ENCODE measurements at places on chromosomes 13 and 19.

- no peak for DNase-seq
These were observed 106.0 kb downstream of the CACNA1A start for GRCh38 chr19:13400296-13400695.

GRCh38 chr19:3075605-3076431 is 13.5 kb upstream of the TLE5 start:
- peak; percentile 72 for DNase-seq

- no peak for DNase-seq
These were observed 29.7 kb downstream of the GPX4 start for GRCh38 chr19:1133471-1133929.

DNA sequence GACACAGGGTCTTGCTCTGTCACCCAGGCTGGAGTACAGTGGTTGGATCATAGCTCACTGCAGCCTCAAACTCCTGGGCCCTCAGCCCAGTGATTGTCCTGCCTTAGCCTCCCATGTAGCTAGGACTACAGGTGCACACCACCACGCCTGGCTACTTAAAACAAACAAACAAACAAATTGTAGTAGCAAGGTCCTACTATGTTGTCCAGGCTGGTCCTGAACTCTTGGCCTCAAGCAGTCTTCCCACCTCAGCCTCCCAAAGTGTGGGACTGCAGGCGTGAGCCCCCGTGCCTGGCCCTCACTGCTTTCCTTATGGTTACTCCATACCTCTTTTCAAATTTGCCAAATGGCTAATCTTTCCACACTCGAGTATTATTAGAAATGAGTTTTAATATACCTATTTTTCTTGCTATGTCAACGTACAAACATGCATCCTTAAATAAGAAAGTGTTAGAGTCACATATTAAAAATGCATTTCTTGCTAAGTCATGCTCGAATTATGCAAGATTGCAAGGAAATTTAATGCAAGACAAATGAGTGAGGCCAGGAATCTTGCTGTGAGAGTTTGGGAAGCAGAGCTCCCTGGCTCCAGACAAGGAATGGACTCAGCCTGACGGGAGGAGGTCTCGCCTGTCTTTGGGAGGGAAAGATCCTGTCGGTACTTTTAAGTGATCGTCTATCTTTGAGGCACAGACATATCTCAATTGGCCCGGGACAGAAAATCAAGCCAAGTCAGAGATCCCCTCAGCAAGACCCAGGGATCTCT is 39.4 kb downstream of the RFX2 start:
- no peak for DNase-seq

DNA sequence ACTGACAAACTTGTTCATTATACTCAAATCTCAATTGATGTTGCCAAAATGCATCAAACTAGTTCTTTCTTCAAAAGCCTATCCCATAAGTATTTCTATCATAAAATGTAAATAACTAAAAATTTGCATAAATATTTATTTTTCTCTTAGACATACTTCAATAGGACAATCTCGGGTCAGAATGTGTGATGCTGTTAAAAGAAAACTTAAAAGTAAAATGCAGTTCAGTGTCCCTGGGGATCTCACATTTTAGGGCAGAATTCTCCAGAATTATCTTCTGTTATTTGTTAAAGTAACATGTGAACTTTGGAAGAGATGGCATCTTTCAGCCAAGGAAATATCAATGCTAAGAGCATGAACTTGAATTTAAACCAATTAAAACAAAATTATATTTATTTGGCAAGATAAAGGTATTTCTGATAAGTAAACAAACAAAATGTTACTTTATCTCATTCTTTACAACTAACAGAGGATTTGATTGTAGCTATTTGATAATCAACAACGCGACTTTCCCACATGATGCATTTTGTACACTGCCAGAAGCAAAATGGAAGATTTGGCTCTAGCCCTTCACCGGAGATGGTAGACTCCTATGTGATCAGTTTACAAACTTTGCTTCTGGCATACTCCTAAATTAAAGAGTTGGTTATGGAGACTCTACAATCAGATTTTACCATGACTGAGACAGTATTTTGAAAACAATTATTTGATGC is 169.5 kb upstream of the EDNRB start:
- DNase-seq, result no peak

DNA sequence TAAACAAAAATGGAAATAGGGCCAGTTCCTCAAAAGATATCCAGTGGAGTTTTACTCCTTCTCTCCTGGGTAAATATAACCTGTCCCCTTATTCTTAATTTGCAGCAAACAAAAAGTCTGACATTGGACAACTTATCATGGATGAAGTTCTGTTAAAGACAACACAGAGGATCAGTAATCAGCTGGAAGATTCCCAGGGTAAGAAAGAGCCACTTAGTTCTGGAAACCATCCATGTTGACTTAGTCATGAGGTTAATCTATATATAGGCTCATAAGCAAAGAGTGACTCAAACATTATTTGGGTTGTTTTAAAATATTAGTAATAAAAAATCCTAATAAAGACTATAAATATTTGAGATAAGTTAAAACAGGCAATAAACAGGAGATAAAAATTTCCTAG is 40.5 kb upstream of the EBPL start:
- no peak for DNase-seq

DNA sequence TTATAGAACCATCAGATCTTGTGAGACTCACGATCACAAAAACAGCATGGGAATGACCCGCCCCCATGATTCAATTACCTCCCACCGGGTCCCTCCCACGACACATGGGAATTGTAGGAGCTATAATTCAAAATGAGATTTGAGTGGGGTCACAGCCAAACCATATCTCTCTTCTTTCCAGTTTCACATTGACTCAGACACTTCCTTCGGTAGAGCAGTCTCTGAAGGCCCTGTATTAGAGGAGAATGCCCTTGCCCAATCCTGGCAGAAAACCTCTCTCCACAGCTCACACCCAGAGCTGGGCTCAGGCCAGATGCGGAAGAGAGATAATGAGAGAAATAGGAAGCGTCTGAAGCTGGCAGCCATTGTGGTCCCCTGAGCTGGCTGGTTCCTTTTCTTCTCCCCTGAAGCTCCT is 72.4 kb upstream of the CLDN10 start:
- DNase-seq, result no peak

DNA sequence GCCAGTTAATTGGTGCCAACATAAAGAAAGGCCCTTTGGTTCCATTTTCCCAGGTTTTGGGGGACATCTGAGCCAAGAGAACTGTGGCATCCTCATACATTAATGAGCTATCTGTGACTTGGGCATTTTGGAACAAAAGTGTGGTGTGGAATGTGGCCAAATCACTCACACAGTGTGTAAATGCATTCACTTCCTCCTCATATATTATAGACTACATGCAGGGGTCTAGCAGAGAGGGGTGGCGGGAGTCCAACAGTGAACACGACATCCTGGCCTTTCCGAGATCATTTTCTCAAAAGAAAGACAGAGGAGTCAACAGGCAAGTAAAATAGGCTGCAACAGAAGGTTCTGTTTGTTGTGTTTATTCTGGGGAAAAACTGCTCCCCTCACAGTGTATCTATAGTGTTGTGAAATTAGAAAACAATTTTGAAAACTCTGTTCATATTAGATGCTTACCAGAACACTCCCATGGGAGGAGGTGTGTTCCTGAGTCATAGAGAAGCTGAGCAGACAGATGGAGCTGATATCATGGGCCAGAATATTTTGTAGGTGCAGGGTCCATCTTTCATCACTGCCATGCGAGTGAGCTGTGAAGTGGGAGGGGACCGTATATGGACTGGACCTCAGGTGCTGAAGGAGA is 36.9 kb downstream of the PABPC3 start:
- no peak for DNase-seq

GRCh38 chr13:24271231-24271600 is 38.2 kb upstream of the C1QTNF9 start:
- no peak for DNase-seq

GRCh38 chr13:104823071-104823470 is 1712.4 kb downstream of the EFNB2 start:
- no peak for DNase-seq

GRCh38 chr13:83220241-83220640 is 662.0 kb downstream of the SLITRK1 start:
- DNase-seq, result no peak

DNA sequence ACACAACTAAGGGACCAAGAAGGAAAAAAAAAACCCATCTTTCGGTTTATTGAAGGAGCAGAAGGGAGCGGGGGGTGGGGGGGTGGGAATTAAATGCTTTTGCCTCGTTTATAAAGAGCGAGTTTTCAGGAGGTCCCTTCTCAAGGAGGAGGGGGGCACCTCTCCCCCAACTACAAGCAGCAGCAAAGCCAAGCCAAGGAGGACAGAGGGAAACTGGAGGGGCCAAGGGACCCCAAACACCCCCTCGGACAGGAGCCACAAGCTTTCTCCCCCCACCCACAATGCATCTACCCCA is 2.4 kb downstream of the IRF2BP1 start:
- no peak for DNase-seq

GRCh38 chr13:27263438-27263837 is 7.2 kb upstream of the RASL11A start:
- no peak for DNase-seq

DNA sequence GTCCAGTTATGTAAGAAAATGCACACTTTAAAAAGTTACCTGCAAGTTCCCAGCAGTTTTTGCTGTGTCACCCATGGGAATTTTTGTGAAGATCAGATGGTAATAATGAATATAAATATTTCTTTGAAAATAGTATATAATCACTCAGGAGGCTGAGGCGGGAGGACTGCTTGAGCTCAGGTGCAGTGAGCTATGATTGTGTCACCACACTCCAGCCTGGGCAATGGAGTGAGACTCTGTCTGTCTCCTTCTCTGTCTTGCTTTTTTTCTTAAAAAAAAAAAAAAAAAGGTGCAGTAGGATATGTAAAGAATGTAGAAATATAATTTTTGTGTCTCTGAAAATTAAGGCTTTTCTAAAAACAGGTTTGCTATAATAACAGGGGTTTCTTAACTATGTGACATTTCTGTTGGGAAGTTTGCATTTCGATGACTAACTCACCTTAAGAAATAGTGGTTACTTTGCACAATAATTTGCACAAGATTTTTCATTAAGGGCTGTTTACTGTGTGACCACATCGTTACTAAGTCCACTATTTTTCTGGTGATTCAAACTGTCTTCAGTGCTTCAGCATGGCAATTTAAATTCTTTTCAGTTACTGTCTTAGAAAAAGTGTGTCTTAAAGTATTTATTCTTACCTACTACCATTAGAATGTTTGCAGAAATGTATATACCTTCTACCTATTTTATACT is 37.3 kb downstream of the DNAJC3 start:
- no peak for DNase-seq

DNA sequence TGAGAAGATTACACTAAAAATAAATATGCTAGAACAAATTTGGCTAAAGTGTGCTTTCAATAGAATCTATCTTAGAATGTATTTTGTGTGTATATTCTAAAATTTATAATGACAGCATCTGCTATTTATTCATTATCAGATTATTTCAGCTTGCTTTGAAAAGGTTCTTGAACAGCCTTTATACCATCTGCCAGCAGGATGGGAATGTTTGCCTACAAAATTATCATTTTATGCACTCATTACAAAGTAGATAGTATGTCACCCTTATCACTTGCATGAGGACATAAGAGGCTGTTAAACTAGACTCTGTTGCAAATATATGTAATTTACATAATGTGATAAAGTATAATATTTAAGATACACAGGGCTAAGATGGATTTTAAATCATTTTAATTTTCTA is 1286.9 kb upstream of the PCDH20 start:
- no peak for DNase-seq

DNA sequence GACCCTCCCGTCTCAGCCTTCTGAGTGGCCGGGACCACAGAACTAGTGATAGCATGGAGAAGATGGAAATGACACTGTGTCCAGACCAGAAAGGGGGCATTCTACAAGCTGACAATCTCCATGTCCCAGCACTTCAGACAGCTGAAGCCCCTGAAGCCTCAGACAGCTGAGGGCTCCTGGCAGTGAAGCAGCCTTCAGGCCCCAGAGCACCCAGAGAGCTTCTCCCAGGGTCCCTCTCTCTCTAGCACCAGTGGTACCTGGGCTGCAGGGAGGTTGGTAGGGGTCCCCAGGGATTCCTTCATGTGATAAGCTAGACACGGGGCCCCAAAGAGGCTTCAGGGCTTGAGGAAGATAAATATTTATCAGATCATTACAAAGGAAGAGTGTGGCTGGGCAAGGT is 7.6 kb upstream of the POP4 start:
- no peak for DNase-seq

- no peak for DNase-seq
These were observed 264.7 kb upstream of the STARD13 start for GRCh38 chr13:33550276-33550675.

DNA sequence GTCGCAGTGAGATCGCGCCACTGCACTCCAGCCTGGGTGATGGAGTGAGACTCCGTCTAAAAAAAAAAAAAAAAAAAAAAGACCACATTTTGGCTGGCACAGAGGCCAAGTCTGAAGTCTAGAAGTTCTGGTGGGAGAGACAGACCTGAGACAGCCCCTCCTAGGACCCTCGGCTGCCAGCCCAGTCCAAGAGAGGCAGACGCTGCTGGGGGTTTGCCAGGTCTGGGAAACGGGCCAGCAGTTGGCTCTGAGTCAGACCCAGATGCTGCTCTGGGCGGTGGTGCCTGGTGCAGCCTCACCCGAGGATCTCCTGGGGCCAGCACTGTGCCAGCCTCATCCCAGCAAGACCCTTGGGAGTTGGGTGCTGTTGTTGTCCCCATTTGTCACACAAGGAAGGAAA is 5.8 kb downstream of the FCHO1 start:
- no peak for DNase-seq

DNA sequence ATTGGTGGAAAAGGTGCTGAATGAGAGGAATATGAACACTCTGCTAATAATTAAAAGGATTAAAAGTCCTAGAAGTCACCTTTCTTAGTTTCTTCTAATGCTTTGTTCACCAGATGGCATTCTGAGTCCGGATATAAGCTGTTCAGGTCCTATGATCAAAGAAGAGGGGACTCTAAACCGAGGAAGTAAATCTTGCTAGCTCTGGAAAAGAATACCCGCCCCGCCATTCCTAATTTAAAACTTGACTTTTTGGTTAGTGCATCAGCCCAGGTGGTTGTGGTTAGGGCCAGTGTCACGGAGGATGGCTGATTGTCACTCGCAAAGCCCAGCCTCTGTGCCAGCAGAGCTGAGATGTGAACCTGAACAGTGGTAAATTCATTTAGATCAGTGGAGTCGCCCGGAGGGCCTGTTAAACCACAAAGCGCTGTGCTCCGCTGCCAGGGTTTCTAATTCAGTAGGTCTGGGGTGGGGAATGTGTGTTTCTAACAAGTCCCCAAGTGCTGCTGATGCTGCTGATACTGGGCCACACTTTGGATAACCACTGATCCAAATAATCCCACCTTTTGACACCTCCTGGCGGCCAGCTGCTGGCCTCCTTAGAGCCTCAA is 425.4 kb downstream of the DCT start:
- no peak for DNase-seq

GRCh38 chr13:96450326-96451020 is 360.6 kb downstream of the HS6ST3 start:
- no peak for DNase-seq

DNA sequence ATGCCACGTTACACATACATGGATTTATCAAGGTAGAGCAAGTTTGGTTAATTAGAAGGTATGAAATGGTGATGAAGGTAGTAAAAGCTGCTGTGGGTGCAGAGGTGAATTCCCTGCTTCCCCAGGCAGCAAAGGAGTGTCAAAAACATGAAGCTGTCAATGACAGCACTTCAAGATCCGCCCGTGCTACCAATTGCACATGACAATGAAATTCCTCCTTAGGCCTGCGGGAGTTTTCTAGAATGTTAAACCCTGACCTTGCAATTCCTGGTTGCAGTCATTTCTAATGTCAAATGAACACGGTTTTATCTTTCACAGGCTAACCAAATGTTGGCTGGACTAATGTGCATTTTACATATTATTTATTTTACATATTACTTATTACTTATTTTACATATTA is 67.7 kb upstream of the LSM14A start:
- DNase-seq, result no peak

- DNase-seq, result no peak
These were observed 624.9 kb upstream of the PCDH9 start for GRCh38 chr13:67854990-67855389.
